ENCODE measurements at places on chromosomes 2 and 18.

DNA sequence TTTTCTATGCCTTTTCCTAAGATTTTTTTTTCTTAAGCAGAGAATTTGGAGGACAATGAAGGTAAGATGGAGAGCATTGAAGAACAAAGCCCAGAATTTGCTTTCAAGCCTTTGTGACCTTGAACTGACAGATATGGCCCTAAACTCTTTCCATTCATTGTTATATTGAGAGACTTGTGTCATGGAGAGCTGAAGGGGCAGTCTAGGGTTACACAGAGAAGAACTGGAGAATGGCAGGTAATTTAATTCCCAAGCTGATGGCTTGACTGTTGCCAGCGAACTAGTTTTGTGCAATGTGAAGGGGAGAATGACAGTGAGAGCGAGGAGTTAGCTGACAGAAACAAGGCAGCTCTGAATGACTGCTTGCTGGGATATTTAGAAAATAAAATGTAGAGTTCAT is 1344.2 kb downstream of the LRP1B start:
- no peak for DNase-seq

DNA sequence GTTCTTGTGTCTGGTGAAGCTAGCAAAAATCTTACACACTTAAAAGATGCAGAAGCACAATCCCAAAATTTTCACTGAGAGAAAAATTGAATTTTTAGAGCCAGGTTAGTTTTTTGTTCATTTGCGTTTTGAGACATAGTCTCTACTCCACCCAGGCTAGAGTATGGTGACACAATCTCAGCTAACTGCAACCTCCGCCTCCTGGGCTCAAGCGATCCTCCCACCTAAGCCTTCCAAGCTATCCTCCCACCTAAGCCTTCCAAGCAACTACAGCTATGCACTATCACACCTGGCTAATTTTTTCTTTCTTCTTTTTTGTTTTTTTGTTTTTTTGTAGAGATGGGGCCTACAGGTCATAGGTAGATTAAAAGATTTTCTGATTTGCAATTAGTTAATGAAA is 113.1 kb upstream of the RAB6C start:
- no peak for DNase-seq

DNA sequence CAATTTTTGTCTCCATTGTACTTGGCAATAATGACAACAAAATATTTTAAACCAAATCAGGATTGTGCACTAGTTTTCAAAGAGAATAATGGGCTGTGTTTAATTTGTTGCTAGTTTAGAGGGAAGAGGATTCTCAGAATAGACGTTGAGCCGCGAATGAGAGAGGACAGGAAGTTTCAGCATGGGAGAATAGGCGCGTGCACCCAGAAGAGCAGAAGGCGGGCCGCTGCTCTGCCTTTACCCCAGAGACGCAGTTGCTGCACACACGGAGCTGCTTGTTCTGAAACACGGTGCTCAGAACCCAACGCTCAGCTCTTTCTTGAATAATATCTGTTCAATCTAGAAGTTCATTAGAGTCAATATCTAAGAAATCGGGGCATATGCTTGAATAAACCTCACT is 223.4 kb downstream of the MYT1L start:
- no peak for DNase-seq

DNA sequence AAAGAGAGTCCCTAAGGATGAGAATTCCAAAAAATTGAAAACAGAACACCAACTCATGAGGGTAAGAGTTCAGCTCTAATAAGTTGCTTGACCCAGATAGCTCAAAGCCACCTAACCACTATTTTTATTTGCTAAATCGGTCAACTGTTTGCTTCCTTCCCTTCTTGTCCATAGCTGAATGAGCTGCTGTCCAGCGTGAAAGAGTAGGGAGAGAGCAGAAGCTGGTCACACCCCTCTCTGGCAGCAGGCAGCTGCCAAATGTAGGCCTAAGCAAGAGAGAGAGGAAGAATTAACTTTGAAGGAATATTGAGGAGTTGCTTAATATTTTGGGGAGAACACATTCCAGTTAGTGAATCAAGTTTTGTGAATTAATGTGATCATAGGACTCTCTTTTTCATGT is 25.9 kb downstream of the AQP4 start:
- no peak for DNase-seq

- DNase-seq = no peak
Measured at GRCh38 chr2:98479371-98479770, 34.7 kb downstream of the INPP4A start.

DNA sequence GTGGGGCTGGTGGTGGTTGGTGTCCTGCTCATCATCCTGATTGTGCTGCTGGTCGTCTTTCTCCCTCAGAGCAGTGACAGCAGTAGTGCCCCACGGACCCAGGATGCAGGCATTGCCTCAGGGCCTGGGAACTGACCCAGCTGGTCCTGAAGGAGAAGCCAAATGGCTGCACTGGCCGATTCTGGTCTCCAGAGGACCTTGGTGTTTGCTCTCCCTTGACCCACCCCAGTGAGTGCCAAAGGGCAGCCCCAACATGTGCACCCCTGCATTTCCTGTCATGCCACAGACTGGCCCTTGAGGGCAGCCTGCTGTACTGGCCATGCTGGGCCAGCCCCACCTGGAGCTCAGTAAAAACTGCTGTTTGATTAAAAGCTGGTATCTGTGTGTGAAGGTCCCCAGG is 2.5 kb upstream of the RNF181 start:
- DNase-seq = no peak

GRCh38 chr2:154532763-154533162 is 165.7 kb upstream of the KCNJ3 start:
- no peak for DNase-seq

DNA sequence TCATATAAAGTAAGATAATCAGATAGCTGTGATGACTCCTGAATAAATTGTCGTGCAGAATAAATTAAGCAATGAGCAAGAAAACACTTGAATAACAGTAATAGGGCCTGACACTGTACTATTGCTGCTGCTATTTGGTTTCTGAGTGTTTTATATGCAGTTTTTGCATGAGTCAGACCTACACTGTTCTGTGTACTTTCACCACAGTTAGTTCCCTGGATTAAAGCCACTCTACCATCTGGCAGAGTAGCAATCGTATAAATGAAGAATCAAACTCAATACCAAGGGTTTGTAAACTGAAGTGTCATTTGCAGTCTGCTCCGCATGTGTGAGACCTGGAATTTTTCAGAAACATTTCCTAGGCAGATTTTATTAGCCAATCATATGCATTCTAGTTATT is 398.6 kb upstream of the CDH7 start:
- DNase-seq = no peak

GRCh38 chr2:111209045-111209514 is 88.4 kb downstream of the BCL2L11 start:
- no peak for DNase-seq

DNA sequence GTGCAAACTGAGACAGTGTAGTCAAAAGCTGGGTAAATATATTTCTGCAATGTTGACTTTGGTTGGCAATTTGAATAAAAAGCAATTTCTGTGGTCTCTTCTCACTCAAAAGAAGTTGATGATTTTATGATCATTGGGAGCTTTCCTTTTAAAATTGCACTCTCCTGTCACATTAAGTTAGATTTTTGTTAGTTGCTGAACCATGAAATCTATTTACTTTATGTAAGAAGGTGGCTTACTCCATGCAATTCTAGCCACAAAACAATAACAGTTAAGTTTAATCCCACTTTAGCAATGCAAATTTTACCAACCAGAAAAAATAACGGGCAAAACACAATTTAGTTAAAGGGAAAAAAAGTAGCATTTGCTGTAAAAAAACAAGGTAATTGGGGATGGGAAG is 48.3 kb downstream of the DLGAP1 start:
- DNase-seq = no peak

DNA sequence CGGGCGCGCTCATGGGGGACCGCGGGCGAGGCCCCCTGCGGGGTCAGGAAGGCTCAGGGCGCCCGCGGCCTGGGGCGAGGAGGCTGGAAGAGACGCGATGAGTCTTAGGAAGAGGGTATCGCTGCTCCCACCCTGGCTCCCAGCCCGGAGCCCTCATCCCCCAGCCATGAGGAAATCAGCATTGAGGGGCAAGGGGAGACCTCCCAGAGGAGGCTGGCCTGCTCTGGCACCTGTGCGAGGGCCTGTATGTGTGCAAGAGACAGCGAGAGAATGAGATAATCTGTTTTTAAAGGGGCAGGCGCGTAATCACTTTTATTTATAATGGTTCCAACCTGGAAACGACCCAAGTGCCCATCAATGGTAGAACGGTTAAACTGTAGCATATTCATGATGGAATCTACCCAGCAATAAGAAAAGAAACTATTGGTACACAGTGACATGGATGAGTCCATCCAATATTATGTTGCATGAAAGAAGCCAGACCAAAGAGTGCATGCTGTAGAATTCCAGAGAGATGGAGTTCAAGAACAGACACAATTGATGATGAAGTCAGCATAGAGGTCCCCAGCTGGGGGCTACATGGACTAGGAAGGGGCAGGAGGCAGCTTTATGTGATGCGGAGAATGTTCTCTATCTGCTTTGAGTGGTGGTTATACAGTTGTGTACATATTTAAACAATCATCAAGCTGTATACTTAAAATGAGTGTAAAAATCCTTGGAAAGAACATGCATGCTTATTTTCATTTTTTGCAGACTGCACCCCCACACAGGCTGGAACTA is 14.4 kb downstream of the FBXO41 start:
- DNase-seq = no peak

- no peak for DNase-seq
Measured at GRCh38 chr2:67309281-67309680, 87.9 kb upstream of the ETAA1 start.

- DNase-seq = no peak
Measured at GRCh38 chr2:149145314-149146295, 107.1 kb downstream of the LYPD6B start.

DNA sequence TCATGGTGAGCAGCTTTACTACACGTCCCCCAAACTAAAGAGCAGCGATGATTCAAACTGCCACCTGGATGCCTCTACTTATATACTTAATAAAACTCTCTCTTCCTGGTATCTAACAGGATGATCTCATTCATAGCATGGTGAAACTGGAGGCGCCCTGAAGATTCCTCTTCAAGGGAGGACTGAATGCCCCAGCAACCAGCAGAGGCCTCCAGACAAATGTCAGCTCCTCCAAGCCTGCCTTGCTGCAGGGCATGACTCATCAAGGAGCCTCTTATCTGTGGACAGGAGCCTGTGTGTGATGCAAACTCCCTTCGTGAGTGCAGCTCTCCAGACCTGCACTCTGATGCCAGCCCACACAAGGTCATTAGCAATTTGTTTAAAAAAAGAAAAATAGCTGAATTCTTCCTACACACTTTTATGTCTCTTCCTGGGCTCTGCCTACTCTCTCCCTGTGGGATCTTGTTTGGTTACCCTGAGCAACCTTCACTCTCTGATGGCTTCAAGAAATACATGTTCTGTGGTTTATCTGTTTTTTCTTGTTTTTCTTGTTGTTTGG is 30.2 kb downstream of the LONRF2 start:
- peak; percentile 97 for DNase-seq

GRCh38 chr2:129876541-129876940 is 102.9 kb upstream of the RAB6C start:
- DNase-seq = peak; percentile 70

DNA sequence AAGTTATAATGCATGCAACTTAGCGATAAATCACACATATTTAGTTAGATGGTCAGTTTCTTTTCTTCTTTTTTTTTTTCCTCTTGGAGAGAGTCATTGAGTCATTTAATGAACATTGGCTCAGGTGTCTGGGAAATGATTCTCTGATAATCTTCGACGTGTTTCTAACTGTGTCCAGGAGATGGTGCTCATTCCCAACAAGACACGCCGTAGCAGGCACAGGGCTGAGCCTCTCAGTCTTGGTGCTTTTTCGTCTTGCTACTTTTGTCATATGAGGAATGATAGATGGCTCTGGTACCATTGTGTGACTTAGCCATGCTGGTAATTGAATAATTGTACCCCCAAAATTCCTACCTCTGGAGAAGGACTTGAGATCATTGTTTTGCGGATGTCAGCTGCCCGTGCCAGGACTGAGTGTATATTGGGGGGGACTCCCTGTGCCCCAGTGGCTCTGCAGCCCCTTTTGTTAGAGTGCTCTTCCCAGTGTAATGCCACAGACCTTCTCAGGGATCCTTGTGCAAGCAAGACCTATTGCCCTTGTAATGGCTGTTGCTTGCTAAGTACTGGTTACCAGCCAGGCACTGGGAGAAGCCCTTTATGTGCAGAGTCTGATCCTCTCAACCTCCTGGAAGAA is 107.6 kb upstream of the CYRIA start:
- DNase-seq = peak; percentile 56

GRCh38 chr2:85917887-85918795 is 29.4 kb upstream of the ST3GAL5 start:
- DNase-seq = no peak

- no peak for DNase-seq
Measured at GRCh38 chr18:39667905-39668304, 2102.3 kb upstream of the CELF4 start.

DNA sequence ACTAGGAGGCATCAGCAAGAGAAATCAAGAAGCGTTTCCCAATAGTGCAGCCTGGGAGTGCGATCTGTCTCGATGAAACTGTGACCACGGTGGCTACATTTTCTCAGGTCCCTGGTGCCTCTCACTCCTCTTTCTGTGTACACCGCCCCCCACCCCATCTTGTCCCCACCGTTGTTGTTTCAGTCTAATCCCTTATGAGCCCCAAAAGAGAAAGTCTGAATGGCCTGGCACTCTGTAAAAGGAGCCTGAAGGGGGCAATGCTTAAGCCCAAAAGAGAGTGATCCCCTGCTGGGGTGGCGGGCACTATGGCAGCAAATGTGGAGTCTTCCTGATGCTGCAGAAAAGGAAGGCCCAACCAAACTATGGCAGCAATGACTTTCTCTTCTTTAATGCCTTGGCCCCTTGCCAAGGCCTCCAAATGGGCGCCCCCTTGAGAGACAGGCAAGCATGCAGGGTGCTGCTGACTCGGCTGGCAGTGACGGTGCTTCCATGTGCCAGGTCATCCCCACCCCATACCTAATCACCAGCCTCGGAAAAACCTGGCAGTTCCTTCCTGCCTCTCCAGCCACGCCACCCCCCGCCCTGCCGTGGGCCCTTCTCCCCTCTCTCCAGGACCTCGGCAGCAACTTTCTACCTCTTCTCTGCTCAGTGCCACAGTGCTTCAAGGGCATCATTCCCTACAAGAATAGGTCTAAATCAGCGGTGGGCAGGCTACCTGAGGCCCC is 123.0 kb downstream of the CYP26B1 start:
- no peak for DNase-seq

DNA sequence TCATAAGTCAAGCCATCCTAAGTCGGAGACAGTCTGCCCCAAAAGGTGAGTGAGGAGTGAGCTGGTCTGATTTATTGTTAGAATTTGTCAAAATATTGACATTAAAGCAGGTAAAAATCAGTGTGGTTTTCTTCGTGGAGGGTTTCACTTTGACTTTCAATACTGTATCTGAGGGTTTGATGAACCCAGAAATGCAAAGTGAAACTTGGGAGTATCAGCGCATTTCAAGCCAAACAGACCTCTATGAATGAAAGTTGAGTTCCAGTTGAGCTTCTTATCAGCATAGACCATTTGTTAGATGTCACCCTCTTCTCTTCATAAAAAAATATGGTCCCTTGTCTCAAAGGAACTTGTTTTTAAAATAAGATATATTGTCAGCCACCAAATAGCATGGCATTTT is 21.7 kb upstream of the CXCR4 start:
- DNase-seq = peak; percentile 83

DNA sequence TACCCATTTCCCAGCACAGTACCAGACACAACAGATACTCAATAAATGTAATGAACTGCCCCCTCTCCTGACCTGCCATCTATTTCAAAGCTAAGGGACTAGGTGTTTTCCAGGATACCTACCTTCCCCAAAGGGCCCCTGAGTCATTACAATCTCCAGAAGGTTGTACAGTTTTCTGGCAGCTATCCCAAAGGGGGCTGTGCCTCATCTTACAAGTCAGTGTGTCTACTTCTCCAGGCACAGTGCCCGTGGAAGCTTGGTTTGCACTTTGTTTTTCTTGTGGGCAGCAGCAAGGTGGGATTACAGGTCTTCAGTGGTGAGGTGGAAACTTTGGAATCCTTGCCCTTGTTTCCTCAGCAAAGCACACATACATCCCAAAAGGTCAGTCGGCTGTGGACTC is 62.8 kb upstream of the CYP26B1 start:
- no peak for DNase-seq
